ENCODE measurements at places on chromosomes 2 and 18. TPM values are rescaled to one million over a fixed set of nuclear protein-coding genes. Genes with fewer than 3 reads are reported as not detected.

DNA sequence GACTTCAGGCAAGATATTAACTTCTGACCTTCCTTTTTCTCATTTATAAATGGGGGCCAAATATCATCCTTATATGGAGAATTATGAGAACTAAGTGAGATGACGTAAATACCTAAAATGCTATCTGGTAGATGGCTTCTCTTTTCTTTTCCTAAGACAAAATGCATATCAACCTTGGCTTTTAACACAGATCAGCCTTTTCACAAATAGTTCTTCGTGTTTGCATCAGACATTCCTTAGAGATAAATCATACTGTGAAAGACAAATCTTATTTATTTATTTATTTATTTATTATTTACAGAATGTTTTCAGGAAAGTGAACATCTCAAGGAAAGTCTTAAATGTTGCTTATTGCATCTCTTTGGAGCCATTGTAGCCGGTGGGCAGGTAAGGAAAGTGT is 62.8 kb downstream of the NBEAL1 start:
- no peak for DNase-seq

GRCh38 chr2:126655500-126656430 is at the start of gene GYPC:
TSS of gene GYPC (plus strand) at chr2:126656158. CDS start at chr2:126656264, 106 bp downstream.
- peak; percentile 93 for DNase-seq

DNA sequence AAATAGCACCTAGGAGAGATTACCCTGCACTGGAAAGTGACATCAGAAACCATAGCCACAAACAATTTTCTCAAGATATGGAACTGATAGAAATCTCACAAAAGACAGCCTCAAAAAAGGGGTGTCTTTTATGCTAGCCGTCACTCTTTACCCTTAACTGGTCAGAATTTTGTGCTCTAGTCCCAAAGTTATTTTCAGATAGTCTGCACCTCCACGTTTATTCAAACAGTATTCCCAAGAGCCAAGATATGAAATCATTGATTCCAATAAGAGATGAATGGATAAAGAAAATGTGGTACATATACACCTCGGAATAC is 23.5 kb upstream of the PMAIP1 start:
- no peak for DNase-seq

DNA sequence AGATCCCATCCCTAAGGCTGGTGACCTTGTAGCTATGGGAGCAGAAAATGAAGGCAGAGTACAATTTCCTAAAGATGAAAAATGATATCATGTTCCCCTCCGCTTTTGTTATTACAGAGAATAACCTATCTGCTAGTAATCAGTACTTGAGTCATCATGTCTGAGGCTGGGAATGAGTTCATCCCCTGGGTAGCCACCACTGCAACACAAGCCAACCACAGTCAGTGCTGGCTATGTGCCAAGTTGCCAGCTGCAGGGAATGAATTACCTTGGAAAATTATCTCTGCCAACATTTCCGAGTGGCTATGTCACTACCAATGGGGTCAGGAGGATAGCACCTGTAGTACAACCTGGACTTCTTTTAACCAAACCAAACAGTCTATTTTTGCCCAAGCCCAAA is 1094.7 kb upstream of the DDX18 start:
- no peak for DNase-seq

DNA sequence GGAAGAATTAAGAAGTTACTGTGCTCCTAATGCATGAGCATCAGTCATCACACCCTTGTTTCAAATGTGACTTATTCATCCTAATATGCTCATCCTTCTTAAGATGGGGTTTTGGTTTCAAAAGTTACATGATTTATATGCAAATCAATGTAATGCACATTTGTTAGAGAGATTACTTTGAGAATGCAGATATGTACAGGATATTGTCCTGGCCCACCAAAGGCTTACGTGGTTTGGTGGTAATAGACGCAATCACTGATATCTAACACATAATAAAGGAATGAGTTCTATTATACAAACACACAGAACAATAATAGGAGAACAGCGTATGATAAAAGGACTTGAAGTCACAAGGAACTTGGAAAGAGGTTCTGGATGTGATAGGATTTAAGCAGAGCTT is 11.1 kb upstream of the COL5A2 start:
- DNase-seq: no peak

DNA sequence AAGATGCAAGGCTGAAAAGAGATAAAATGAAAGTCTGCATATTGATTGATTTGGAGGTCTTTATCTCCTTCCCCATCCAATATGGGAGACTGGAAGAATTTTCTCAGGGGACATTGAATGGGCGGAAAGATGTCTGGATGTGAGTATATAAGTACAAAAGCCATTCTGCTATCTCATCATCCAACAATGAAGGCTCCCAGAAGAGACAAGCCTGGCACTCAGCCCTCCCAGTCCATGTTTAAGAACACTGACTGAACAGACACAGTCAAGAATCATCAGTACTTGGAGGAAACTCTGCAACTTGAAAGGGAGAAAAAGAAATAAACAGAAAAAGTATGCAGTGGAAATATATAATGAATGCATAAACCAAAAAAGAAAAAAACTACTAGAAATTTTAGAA is 80.9 kb downstream of the PTRHD1 start:
- no peak for DNase-seq

DNA sequence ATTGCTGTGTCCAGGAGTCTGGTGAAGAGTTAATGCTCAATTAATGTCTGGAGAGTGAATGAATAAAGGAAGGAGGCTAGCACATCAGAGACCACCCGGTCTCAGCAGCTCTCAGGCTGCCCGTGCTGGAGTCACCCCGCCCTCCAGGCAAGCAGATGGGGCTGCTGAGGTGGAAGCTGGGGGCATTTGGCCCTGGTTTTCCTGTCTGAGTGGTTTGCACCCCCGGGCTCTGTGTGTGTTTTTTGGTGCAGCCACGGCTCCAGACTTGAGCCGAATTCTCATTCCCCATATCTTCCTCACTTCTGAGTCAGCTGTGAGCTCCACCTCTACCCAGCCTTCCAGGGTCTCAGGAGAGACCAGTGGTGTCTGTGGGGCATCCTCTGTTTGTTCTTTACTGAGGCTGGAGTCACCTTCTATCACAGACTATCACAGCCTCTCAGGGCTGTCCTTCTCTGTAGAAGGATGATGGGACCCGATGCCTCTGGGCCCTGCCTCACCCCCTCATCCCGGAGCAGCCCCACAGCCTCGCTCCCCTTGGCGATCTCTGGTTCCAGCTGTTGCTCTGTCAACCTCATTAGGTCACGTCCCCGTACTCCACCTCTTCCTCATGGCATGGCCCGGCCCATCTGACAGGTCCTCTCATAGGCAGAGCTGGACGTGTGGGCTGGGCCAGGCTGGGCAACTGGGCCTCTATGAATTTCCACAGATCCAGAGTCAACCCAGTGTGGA is 60.8 kb downstream of the HS1BP3 start:
- peak; percentile 60 for DNase-seq

GRCh38 chr2:69292256-69292655 is 94.8 kb downstream of the GFPT1 start:
- DNase-seq: no peak

- DNase-seq: no peak
Measured at GRCh38 chr18:21443776-21444464, 156.6 kb downstream of the ESCO1 start.

DNA sequence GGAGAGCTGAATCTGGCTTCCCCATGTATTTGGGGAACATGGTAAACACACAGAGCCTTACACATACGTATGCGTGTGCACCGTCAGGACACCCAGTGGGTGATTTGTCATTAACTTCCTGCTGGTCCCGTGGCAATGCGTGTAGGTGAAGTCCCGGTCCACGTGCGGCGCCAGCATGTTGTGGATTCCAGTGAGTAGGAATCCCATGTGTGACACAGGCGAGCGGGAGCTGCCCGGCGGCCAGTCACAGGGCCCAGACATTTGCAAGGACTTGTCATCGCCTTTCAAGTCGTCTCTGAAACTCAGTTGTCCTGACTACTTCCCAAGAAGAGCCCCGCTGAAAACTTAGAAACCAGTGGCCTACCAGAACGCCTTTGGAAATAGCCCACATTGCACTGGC is 102.0 kb downstream of the RNF144A start:
- DNase-seq: no peak

- DNase-seq: no peak
Measured at GRCh38 chr2:96691022-96691612, 48.6 kb downstream of the FER1L5 start.

- DNase-seq: no peak
Measured at GRCh38 chr2:102303589-102303988, 7.8 kb upstream of the IL1RL1 start.

Gene NEU2
- not detected for total RNA-seq

Data from aorta (tissue), 5 donors.